ENCODE measurements at places on chromosomes 2 and 18.

DNA sequence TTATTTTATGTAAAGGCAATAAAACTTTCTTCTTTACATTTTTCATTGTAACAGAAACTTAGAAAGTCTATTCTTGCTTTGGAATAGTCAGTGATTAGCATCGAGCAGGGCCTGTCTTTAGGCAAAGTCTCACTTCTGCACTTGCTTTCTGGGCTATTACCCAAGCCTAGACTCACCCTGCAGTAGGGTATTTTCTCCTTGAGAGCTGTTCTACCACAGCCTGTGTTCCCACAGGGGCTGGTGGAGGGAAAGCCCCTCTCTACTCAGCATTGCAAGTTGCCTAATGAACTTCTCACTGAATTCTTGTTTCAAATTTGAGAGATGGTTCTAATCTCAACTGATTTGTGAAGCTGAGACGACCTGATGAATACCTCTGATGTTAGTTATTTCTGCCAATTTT, 111.7 kb upstream of the KLHL14 start:
- no peak for DNase-seq

DNA sequence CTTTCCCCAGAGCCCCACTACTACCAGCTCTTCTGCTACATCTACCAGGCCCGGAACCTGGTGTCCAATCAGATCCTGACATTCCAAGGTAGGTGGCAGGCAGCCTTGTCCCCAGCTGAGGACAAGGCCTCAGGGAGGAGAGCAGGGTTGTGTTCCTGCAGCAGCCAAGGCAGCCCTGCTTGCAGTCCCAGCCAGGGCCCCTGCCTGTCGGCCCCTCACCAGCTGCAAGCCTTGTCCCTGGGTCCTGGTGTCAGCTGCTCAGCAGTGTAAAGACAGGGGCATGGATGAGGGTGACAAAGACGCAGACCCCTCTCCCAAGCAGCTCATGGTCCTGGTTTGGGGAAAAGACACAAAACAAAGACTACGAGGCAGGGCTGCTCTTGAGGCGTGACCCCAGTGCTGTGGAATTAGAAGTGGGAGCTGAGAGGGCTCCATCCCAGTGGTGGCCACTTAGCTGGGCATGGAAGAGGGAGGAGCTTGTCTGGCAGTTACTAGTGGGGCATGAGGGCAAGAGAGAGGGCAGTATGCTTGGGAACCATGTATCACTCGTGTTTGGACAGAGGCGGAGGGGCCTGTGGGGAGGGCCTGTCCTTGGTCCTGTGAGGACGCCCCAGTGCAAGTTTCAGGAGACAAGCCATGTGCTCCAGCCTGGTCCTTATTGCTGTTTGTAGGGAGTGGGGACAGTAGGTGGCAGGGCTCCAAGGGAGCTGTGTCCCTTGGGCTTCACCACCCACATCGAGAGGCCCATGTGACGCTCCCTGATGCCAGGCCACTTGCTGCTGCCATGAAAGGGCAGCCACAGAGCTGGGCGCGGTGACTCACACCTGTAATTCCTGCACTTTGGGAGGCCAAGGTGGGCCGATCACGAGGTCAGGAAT, 47.5 kb downstream of the LMAN2L start:
- DNase-seq = no peak

GRCh38 chr2:160721089-160722040, 227.8 kb upstream of the RBMS1 start:
- DNase-seq = no peak

DNA sequence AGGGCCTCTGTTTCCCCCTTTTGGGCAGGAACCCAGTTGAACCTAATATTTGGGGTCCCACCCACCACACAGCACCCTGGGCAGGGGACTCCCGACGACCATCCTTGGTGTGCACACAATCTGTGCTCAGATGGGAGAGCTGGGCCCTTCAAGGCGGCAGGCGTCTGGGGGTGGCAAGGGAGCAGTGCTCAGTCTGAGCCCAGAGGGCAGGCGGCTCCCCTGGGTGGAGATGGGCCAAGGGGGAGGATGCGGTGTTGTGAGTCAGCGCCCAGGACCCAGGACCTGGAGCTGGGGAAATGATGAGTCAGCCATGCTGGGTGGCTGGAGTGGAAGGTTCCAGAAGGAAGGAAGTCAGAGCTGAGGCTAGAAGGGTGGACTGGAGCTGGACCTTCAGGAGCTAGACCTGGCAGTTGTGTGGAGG, 3.8 kb downstream of the PROM2 start:
- DNase-seq = no peak

- no peak for DNase-seq
These were observed 25.9 kb downstream of the COL6A3 start for GRCh38 chr2:237388036-237388435.

DNA sequence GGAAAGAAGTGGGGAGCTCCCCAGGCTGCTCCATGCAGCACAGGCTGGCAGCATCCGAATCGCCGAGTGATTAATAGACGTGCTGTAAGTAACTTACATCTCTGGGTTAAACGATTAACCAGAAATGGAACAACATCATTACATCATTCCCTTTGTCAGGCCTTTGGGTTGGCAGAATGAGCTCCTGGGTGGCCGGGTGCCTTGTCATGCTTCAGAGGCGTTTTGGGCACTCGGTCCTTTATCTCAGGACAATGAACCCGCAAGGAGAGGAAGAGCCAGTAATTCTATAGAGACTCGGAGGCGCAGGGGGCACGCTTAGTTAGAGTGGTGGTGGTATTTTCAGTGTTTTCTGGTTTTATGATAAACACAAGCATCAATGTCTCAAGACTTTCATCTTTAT, 146.9 kb upstream of the TPO start:
- DNase-seq = no peak

DNA sequence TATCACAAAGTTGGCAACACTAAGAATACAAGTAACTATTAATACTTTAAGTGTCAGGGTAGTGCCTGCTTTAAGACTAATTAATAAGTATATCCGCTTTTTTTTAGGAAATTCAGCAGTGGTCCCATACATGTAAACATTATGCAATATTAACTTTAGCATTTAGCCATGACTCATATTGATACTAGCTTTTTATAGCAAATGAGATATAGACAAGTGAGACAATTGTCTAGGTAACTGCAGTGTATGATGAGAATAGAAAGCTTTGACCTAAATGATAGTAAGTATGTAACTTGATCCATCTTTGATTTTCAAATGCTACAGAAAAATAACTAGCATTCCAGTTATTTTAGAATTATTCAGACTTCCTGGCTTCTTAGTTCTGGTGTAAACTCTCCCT, 27.4 kb upstream of the VRK2 start:
- no peak for DNase-seq

DNA sequence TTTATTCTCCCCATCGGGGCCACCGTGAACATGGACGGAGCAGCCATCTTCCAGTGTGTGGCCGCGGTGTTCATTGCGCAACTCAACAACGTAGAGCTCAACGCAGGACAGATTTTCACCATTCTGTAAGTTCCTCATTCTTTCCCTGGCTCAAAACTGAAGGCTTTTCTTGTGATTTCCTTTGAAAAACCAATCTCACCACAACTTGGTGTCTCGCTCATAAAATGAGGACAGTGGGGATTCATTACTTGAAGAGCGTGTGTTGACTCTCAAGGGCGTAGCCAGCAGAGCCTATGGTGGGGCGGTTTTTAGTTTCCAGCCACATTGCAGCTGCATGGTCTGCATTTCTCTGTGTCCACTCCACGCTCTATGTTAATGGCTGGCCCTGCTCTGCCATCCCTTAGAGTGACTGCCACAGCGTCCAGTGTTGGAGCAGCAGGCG, 29.0 kb downstream of the SLC1A4 start:
- no peak for DNase-seq

DNA sequence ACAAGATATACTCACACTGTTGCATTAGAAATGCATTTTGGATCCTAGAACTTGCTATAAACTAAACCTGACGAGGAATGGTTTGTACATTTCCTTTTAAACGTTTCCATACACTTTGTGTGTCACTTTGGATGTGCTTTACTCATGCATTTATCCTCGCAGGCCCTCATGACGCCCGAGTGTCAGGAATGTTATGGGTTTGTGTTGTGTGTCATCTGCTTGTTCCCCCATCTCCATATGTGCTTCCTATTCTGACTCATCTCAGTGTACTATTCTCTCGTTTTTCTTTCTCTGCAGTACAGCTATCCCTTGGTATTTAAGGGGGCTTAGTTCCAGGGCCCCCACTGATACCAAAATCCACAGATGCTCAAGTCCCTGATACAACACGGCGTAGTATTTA, 121.5 kb upstream of the RASGRP3 start:
- DNase-seq = no peak

All from stimulated activated CD4-positive, alpha-beta T cell treated with anti-CD3 and anti-CD28 coated beads, TNF-alpha, amount 100 ng/mL, for 24 hours (primary cell).